A549 treated with CpdA at 1 μM for 4 hours (cell line): ENCODE measurements at places on chromosomes 3 and 15. TPM values are rescaled to one million over a fixed set of nuclear protein-coding genes. Genes with fewer than 3 reads are reported as not detected.

Gene CCK
- total RNA-seq, result 1.2 to 2.4 TPM (median 1.8 TPM) in 5 replicates

Gene MYZAP
- total RNA-seq, result 0.50 to 0.99 TPM (median 0.80 TPM) in 5 replicates

Gene SNTN
- not detected in 5 replicates for total RNA-seq

Gene ZBED2
- total RNA-seq, result 0.24 to 0.65 TPM (median 0.36 TPM) in 5 replicates

Gene CD96
- not detected in 5 replicates for total RNA-seq

Gene TMEM207
- total RNA-seq, result not detected in 5 replicates

Gene DAG1
- 43.2 to 58.1 TPM (median 53.4 TPM) in 5 replicates for total RNA-seq
